GM23248 (cell line): ENCODE measurements at places on chromosomes 2 and 18.

DNA sequence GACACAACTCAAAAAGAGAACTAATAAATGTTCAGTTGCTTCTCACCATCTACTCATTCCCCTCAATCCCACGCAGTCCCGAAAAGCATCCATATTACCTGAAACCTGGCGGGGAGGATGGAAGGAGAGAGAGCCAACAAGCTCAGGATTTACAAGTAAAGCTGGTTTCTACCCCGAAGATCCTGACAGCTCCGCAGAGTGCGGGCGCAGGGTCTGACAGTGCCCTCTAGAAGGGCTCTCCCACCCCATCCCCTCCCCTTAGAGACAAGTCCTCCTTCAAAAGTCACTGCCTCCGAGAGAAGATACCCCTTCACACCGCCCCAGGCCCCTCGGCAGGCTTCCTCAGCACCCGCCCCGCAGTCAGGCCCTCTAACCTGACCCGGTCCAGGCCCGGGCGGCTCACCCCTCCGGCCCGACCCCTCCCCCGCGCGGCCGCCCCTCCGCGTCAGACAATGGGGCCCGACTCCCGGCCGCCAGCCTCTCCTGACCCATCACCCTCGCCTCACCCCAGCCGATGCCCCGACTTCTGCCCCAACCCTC, 550 bp downstream of the RAB1A start:
- DNase-seq: peak; percentile 57
- peak overlapping the region; percentile 96 for H3K27ac ChIP-seq
- H3K4me3 ChIP-seq: peak overlapping the region; percentile 81
- H3K4me1 ChIP-seq: peaks cover 46% of the 10 kb centered on the region

- no peaks in the 10 kb centered on the region for H3K36me3 ChIP-seq
- DNase-seq: no peak
- peaks cover 6% of the 10 kb centered on the region for H3K4me1 ChIP-seq
- H3K27me3 ChIP-seq: no peaks in the 10 kb centered on the region
- no peak overlapping the region for H3K4me3 ChIP-seq
- H3K27ac ChIP-seq: no peak overlapping the region
Observed at GRCh38 chr2:234145057-234145456, 94.6 kb downstream of the SPP2 start.

- peak; percentile 75 for DNase-seq
- H3K36me3 ChIP-seq: peaks cover 19% of the 10 kb centered on the region; the same call in 1 of the 2 replicates
- peak overlapping the region; percentile 94 for H3K27ac ChIP-seq
- no peaks in the 10 kb centered on the region for H3K27me3 ChIP-seq
- peak overlapping the region; percentile 86 for H3K4me3 ChIP-seq
Observed at GRCh38 chr2:71070294-71071093, 2.0 kb downstream of the NAGK start.

DNA sequence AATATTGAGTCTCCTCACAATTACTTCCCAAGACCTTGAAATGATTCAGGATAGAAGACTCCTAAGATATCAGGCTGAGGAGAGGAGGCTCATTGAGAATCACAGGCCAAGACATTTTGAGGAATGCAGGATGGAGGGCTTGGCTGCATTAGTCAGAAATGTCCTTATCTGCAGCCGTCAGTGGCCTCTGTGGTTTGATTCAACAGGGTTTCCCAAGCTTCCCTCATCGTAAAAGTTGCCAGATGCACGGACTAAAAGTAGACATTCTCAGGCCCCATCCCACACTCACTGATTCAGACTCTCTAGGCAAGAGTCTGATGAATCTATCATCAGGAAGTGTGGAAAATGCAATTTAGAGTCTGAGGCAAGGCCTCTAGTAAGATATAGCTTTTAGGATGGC, 34.0 kb upstream of the TMEM178A start:
- H3K4me3 ChIP-seq: no peak overlapping the region
- H3K36me3 ChIP-seq: no peaks in the 10 kb centered on the region
- peak overlapping the region; percentile 82 for H3K27ac ChIP-seq
- no peaks in the 10 kb centered on the region for H3K27me3 ChIP-seq
- DNase-seq: peak; percentile 94
- H3K4me1 ChIP-seq: peaks cover 24% of the 10 kb centered on the region

DNA sequence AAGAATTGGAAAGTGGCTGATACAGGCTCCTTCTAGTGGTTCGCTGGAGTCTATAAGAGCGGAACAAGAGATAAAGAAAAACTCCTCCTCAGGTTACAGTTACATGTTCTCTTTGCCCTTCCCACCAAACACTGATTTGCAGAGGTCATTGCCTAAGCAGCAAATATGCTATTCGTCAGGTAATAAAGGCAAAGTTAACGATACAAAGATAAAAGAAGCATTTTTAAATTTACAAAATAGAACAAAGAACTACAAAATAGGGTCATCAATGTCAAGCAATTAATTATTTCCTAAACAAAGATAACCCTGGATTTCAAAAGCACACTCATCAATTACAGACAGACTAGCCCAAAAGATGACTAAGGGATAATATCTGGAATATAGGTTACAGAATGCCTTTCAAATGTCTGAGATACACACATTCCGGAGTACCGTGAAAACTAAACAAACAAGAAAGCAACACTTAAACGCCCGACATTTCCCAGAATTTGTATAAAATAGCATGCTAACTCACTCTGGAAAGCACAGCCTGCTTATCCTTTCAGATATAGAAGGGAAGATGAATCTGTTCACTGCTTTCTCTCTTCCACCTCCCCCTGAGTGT, 186.4 kb downstream of the MREG start:
- H3K36me3 ChIP-seq: no peaks in the 10 kb centered on the region
- peak overlapping the region; percentile 60 for H3K27ac ChIP-seq
- H3K4me1 ChIP-seq: peaks cover 61% of the 10 kb centered on the region
- H3K27me3 ChIP-seq: no peaks in the 10 kb centered on the region
- DNase-seq: peak; percentile 56
- H3K4me3 ChIP-seq: peak overlapping the region; percentile 53
